ENCODE measurements at places on chromosomes 13 and 19.

DNA sequence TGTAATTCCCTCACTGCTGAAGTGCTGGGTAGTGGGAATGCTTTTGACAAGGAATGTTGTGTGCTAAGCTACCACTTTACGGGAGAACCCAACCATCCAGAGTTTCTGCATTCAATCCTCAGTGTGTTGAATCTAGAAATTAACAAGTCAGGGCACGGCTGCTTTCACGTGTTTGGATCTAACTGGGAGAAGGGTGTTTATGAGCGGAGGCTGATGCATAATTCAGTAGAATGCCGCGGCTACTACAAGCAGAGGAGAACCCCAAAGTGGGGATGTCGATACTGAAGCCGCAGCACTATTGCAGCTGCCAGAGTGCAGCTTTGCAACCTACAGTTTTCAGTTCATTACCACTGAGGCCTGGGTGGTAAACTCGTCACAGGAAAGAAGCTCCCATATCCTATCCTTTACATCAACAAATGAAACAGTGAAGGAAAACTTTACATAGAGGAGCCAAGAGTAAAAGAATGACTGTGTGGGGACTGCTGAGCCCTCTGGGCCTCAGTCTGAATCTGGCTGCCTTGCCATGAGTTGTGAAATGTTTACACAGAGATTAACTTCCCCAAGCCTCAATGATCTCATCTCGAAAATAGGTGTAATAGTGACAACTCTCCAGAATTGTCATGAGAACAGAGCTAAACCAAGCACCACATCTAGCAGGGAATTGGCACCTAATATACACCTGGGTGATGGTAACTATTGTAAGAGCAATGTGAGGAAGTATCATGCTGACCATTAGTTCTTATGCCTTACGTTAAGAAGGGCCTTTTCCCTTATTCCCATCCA is 531.7 kb downstream of the MYO16 start:
- no peak for DNase-seq

- DNase-seq, result no peak
These were observed 19.1 kb downstream of the TMEM150B start for GRCh38 chr19:55305983-55306562.

- no peak for DNase-seq
These were observed 64.9 kb downstream of the TNFSF11 start for GRCh38 chr13:42638886-42639285.

GRCh38 chr13:44012910-44013757 is 133.4 kb downstream of the LACC1 start:
- DNase-seq, result no peak

GRCh38 chr13:96824140-96824539 is 170.1 kb downstream of the OXGR1 start:
- DNase-seq, result no peak

GRCh38 chr19:35514282-35514809 is 897 bp upstream of the DMKN start:
- no peak for DNase-seq

GRCh38 chr13:79987761-79988160 is 353.2 kb downstream of the SPRY2 start:
- no peak for DNase-seq

DNA sequence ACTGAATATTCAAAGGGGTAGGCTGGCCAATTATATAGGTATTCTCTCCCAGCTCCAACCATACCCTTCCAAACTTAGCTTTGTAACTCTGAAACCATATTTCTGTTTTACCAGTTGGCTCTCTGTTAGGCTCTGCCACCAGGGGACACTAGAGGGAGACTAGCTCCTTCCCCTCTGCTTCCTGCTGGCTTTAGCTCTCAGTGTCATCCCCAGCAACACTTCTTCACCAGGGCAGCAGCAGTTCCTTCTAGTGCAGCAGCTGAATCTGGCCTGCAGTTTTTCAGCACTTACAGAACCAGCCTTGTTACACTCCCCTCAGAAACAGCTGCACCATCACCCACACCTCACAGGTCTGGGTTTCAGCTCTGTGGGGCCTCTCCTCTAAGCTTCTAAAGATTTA is 51.0 kb upstream of the DOCK9 start:
- DNase-seq, result peak; percentile 67

DNA sequence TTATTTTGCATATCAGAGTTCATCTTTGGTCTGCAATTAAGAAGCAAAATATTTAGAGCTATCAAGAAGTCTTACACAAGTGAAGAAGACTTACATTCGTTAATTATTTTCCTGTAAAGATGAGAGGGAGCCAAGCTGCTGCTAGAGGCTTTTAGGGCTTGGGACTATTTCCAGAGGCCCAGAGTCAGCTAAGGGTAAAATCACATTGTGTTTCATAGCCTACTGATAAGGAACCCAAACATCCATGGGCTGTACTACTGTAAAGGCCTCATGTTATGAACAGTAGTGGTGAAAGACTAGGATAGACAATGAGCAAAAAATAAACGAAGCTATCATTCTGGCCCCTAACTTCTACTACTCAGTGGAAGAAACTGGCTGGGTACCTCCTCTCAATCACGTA is 10.9 kb upstream of the TEX30 start:
- no peak for DNase-seq

- DNase-seq, result no peak
These were observed 12.4 kb downstream of the ERFL start for GRCh38 chr19:41915776-41916414.

DNA sequence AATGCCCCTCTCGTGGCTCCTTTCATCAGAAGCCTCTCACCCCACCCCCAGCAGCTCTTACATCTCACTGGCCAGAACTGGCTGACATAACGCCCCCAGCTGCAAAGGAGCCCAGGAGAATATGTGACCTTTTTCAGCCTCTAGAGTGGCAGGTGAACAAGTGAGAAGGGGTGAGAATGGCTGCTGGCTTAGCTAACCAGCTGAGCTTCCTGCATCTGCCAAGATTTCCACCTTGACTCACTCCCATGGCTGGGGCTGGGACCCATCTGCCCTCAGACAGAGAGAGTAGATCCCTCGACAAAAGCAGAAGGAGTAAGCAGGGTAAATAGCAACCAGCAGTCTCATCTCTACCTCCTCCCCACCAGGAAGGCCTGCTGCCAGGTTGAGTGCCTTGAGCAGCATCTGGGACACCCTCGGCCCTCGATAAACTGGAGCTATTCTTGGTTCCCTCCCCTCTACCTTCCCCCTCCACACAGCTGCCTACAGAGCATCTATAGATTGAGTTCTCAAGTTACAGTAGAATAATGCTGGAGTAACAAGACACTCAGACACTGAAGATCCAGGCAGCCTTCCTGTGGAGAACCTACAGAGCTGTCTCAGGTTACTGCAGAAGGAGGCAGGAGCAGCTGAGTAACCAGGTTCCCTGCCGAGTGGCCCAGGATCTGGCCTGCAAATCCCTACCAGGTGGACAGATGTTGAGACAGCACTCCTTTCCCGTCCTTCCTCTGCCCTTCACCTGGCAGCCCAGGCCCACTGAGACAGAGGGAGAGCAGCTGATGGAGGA is 15.5 kb downstream of the KASH5 start:
- peak; percentile 78 for DNase-seq

GRCh38 chr13:94829837-94830365 is 117.6 kb upstream of the SOX21 start:
- no peak for DNase-seq

DNA sequence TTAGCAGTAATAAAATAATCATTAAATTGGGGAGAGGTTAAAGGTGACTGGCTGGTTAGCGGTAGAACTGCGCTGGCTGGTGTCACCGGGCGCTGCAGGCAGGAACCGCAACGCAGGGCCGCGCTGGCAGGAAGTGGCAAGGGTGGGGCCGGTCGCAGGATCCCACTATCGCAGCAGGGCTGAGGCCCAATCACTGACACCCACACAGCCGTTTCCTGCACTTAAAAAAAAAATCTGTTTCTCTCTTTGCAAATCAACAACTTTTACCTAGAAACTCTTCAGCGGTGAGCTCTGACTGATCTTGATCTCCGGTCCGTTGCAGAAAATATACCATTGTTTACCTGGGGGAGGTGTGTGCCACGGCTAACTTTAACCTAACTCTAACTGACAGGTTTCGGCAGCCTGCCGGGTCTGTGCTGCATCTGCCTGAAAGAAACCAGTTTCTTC is 46.9 kb downstream of the KLF2 start:
- DNase-seq, result no peak

DNA sequence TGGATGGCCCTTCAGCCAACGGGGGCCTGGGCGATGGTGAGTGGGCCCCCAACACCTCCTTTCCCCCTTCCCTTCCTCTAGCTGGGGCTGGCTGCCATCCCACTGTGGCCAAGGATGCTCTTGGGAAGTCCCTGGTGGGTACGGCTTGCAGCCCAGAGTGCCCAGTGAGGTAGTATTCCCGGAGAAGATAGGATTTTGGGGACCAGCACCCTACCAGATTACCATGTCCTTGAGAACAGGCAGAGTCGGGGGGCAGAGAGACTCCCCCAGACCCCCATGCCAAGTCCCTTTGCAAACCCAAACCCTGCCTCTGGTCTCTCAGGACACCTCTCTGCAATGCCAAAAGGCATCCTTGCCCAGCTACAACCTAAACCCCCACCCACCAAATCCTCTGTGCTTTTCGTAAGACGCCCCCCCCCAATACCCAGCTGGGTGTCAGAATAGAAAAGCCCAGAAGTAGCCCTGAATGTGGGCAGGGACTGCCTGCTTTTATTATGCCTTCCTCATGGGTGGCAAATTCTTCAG is 1.7 kb downstream of the HIF3A start:
- DNase-seq, result peak; percentile 63

All from NCI-H82 (cell line).